ENCODE measurements at places on chromosomes 4 and X. TPM values are rescaled to one million over a fixed set of nuclear protein-coding genes. Genes with fewer than 3 reads are reported as not detected.

The ARSJ gene
- total RNA-seq: 51.3 TPM

The CXXC4 gene
- under 0.01 TPM for total RNA-seq

The PDLIM5 gene
- total RNA-seq: 183 TPM

The DOCK11 gene
- total RNA-seq: 26.2 TPM

The NUDT10 gene
- 0.85 TPM for total RNA-seq

The SPATA18 gene
- total RNA-seq: 17.2 TPM

The ADAM29 gene
- total RNA-seq: not detected

The SPANXC gene
- not detected for total RNA-seq

The MAGEB2 gene
- not detected for total RNA-seq

The TRIM2 gene
- total RNA-seq: 21.7 TPM
